ENCODE measurements at places on chromosomes 5 and 9.

DNA sequence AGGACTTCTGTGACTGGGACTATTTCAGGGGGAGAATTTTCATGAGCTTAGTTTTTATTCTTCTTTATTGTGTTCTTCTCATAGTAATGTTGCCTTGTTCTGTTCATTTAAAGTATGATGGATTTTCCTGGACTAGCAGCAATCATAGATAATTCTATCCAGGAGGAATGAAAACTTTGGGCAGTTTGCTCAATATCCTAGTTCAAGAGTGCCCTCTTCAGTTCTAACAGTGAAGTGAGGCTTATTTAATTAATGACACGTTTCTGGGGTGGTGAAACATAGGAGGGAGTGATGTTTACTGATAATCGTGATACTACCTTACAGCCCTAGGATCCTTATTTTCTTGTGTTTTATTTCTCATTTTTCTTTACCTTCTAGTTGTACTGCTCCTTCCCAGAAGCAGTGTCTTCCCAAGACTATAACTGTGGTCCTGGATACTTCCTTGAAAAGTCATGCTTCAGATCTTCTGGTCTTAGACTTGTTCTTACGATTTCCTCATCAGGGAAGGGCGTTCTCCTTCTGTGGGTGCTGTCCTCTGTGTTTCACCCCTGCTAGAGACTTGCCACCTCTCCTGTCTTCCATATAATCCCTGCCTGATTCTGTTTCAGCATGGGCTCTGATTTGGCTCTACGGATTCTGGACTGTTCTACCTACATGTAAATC is 57.4 kb downstream of the CFAP95 start:
- DNase-seq = no peak

DNA sequence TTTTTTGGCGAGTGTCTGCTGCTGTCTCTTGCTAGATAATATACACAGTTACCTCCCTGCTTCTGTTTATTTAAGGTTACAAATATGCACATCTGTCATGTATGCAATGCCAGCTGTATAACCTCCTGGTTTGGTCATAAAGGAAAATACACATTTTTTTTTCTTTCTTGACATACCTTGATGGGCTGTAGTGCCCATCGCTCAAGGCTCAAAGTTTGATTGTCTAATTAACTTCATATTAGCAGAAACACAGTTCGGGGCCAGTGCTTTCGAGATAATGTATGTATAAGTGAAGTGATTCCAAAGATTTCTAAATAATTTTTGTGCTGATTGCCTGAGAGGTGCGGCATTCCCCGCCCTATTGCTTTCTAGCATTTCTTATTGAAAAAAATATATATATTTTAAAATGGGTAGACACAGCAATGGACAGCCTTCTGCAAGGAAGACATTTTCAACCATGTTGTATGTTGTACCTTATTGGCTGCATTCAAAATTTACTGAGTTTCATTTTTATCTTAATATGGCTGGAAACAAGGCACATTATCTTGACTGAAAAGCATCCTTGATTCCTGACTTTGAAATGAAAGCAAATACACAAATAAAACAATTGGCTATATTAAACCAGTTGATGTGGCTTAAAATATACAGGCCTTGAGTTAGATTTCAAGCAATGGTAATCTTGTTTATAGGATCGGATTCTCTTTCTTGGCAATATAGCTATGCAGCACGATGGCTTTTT is 206.2 kb downstream of the MEF2C start:
- no peak for DNase-seq

GRCh38 chr9:116940614-116941215 is 253.6 kb downstream of the TRIM32 start:
- DNase-seq = no peak

- no peak for DNase-seq
Measured at GRCh38 chr9:37916471-37917312, 12.8 kb upstream of the SLC25A51 start.

DNA sequence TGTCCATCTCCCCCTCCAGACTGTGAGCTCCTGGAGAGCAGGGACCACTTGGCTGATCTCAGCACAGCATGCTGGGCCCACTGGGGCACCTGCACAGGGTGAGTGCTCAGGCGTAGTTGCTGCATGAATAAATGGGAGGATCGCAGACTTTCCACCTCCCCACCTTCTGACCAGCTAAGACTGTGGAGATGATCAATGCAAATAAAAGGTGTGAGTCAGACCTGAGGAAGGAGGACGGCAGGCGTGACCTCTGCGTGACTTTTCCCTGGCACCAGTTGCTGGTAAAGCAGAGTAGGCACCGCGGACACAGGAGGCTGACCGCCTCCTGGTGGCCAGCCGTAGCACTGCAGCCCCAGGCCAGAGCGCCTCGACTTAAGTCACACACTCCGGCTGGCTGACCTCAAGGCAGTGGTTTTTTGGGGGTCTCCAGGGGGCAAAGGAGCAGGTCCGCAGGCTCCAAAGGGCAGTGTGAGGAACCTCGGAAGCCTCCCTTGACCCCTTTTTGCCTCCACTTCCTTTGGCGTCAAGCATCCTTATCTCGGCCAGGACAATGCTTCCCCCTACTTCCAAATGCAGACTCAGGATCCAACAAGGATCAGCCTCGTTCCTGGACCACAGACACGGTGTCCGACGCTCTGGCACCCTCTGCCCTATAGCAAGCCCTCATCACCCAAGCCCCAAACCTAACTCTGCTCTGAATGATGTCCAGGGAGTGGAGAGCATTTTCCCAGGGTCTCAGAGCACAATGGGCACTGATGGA is 12.7 kb upstream of the TDRD7 start:
- peak; percentile 80 for DNase-seq

DNA sequence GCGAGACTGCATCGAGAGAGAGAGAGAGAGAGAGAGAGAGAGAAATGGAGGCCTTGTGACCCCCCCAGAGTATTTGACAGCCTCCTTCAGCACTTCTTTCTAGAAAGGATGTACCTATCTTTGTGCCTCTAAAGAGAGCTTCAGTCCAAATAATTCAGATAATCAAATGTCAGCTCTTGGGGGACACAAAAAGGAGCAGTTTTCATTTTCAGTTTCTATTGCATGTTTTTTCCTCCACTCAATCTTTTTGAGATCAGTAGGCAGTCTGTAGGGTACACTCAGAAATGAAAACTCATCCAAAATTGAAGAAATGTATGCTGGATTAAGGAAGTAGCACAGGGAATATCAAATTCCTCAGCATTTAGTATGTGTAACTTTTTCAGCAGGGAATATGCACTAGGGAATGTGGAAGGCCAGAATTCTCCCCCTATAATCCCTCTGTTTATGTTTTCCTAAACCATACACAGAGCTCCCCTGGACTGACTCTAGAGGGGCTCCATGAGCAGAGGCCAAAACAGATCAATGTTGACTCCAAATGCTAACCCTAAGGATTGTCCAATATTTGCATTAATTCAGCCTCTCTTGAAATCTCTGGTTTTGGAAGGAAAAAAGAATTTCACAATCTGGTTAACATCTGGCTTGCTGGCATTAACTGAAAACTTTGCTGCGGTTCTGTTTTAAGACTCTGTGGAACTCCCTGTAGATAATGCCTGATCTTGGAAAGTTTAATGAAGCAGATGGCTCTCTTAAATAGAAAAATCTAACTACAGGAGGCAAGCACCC is 250.1 kb downstream of the CEMIP2 start:
- DNase-seq = no peak

GRCh38 chr9:18496256-18497000 is 22.5 kb downstream of the ADAMTSL1 start:
- no peak for DNase-seq

GRCh38 chr5:140038373-140038957 is 4.6 kb downstream of the NRG2 start:
- no peak for DNase-seq

GRCh38 chr5:73912821-73913271 is 286.9 kb downstream of the ARHGEF28 start:
- DNase-seq = no peak

DNA sequence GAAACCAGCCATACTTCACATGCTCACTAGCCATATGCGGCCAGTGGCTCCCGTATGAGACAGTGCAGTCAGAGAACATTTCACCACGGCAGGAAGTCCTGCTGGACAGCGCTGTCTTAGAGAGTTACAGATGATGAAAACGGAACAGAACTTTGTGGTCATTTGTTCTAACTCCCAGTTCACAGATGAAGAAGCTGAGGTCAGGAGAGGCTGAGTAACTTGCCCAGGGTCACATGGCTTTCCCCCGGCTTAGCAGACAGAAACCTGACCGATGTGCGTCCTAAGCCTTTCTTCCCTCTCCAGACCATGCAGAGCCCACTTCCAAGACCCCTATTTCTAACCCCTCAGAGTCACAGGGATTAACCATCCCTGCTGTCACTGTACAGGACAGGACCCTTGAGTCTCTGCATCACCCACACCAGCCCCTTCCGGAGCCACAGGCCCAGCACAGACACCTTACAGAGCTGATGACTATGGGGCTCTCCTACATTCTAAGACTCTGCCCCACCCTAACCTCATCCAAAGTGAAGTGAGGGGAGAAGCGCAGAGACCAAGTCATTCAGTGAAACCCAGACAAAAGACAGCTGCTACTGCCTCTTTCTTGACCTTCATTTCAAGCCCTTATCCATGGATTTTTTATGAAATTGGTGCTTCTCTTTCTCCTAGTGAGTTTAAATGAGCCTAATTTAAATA is 86.9 kb downstream of the PTPN3 start:
- DNase-seq = no peak

DNA sequence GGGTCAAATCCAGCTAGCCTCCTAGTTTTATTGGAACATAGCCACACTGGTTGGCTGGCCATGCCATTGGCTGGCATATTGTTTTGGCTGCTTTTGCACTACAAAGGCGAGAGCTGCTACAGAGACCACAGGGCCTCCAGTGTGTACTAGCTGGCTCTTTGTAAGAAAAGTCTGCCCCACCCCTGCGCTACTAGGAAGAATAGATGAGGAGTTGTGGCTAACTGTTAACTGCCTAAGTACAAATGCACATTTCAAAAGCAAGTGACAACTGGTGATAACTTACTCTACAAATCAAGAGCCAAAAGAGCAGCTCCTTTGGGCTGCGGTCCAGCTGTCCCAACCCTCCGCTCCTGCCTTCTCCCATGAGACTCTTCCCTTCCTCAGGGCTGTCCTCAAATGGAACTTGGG is 63.9 kb downstream of the SERINC5 start:
- DNase-seq = no peak

- DNase-seq = no peak
Measured at GRCh38 chr5:132003170-132003744, 8.2 kb downstream of the ACSL6 start.

GRCh38 chr5:1899201-1899600 is 16.5 kb upstream of the IRX4 start:
- DNase-seq = no peak

DNA sequence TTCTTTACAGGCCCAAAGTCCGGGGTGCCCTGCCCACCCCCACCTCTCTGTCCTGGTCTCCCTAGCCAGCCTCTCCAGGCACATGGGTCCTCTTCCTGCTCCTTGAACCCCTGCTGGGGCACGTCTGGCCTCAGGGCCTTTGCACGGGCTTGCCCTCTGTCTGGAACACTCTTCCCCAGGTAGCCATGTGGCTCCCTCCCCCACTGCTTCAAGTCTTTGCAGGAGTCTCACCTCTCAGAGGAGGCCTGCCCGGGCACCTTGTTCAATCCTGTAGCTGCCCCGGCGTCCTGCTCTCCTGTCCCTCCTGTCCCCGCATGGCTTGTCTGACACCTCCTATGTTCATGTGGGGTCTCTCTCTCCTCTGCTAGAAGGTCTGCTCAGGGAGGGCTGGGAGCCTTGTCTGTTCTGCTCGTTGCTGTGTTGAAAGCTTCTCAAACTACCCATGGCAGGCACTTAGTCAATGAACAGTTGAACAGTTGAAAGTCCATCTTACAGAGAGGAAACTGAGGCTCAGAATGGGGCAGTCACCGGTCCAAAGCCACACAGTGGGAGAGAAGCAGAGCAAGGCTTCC is 241.4 kb downstream of the PBX3 start:
- peak; percentile 38 for DNase-seq

GRCh38 chr5:38376404-38376803 is 118.0 kb downstream of the EGFLAM start:
- DNase-seq = no peak

GRCh38 chr5:90440644-90441043 is 31.1 kb upstream of the CETN3 start:
- no peak for DNase-seq

- no peak for DNase-seq
Measured at GRCh38 chr5:116536316-116537083, 38.1 kb downstream of the SEMA6A start.

DNA sequence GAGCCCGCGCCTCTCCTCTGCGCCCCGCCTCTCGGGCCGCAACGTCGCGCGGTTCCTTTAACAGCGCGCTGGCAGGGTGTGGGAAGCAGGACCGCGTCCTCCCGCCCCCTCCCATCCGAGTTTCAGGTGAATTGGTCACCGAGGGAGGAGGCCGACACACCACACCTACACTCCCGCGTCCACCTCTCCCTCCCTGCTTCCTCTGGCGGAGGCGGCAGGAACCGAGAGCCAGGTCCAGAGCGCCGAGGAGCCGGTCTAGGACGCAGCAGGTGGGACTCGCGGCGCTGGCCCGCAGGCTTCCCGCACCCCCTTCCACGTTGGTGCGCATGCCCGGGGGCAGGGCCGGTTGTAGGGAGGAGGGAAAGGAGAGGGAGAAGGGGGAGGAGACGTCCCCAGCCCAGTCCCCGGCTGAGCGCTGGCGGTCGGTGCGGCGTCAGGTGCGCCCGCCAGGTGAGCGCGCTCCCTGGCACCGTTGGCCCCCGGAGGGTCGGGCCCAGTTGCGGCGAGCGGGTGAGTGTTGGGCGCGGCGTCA is at the start of gene OCLN:
OCLN (plus strand) TSS at position 400 of the 532 bp plus-strand sequence. CDS start 11,455 bp downstream, outside the sequence.
- DNase-seq = no peak

DNA sequence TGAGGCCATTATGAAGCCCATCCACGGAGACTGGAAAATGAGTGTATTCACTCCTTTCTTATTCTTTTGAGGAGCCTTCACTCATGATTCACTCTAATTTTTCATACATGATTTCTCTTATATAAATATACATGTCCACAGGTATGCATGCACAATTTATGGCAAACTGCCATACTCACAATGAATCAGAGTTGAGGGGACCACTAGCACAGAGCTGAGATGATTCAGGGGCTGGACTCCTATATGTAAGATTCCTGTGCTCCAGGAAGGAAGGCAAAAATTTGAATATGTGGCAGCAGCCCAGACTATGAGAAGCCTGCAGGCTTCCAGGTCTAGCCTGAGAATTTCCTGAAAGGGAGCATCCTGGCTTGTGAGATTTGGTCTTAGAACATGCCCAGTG is 484.6 kb downstream of the PRELID2 start:
- DNase-seq = no peak

All from natural killer cell treated with Interleukin-12 subunit alpha and Interleukin-12 subunit beta and Interleukin-15 and Interleukin-18, amount 100 ng/mL, for 72 hours (primary cell).